ENCODE measurements at places on chromosomes 12 and 14. TPM values are rescaled to one million over a fixed set of nuclear protein-coding genes. Genes with fewer than 3 reads are reported as not detected.

Gene AKAP6
- polyA plus RNA-seq, result 0.26 TPM

Gene CPNE6
- 0.03 TPM for polyA plus RNA-seq

Gene TPPP2
- polyA plus RNA-seq, result 0.22 TPM

- no peak overlapping the region for H3K4me3 ChIP-seq
- DNase-seq, result no peak
- H3K36me3 ChIP-seq, result no peaks in the 10 kb centered on the region
- no peaks in the 10 kb centered on the region for H3K27me3 ChIP-seq
These were observed 49.2 kb downstream of the TSHR start for GRCh38 chr14:81004575-81004974.

GRCh38 chr14:70567791-70568190 is 32.7 kb downstream of the MED6 start:
- H3K27me3 ChIP-seq, result no peaks in the 10 kb centered on the region
- no peak for DNase-seq
- H3K4me3 ChIP-seq, result no peak overlapping the region
- H3K36me3 ChIP-seq, result peaks cover 28% of the 10 kb centered on the region
- H3K27ac ChIP-seq, result no peak overlapping the region

GRCh38 chr12:6768990-6769389 is 2.8 kb downstream of the PTMS start:
- H3K4me1 ChIP-seq, result peaks cover 16% of the 10 kb centered on the region
- peaks cover 35% of the 10 kb centered on the region for H3K27me3 ChIP-seq
- no peak overlapping the region for H3K4me3 ChIP-seq
- H3K27ac ChIP-seq, result no peak overlapping the region
- no peak for DNase-seq

Measured in spleen (tissue), 13 donors.